ENCODE measurements at places on chromosomes 7 and 10. TPM values are rescaled to one million over a fixed set of nuclear protein-coding genes. Genes with fewer than 3 reads are reported as not detected.

WNT16 gene
- not detected for total RNA-seq

SDK1 gene
- total RNA-seq = 225 TPM

ADARB2 gene
- 20.6 TPM for total RNA-seq

ARHGEF35 gene
- 0.69 TPM for total RNA-seq

- H3K36me3 ChIP-seq = no peaks in the 10 kb centered on the region
- no peak overlapping the region for H3K27ac ChIP-seq
- peaks cover 7% of the 10 kb centered on the region for H3K4me1 ChIP-seq
Observed at GRCh38 chr7:136074843-136075242, 97.7 kb upstream of the MTPN start.

DNA sequence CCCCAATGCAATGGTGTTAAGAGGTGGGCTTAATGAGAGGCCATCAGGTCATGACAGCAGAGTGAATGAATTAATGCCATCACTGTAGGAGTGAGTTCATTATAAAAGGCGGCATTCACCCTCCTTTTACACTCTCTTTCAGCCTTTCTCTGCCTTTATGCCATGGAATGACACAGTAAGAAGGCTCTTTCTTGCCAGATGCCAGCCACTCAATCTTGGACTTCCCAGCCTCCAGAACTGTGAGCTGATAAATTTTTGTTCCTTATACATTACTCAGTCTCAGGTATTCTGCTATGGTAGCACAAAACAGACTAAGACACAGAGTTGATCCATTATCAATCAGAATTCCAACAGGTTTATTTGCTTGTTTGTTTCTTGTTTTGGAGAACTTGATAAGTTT, 3.2 kb downstream of the TCAF1 start:
- H3K27me3 ChIP-seq = no peaks in the 10 kb centered on the region
- no peak overlapping the region for H3K27ac ChIP-seq

DNA sequence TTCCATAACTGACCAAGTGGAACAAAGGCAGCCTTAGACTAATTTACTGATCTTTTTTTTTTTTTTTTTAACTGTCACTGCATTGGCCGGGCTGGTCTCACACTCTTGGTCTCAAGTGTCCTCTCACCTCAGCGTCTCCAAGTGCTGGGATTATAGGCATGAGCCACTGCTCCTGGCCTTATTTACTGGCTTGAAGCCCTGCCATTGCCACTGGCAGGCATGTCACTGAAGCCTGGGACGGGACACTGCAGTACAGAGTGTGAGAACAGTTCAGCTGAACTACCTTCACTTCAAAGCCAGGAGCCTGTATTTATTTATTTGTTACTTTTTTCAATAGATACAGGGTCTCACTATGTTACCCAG, 15.4 kb upstream of the ARHGAP12 start:
- DNase-seq = no peak
- H3K27ac ChIP-seq = no peak overlapping the region
- no peak overlapping the region for H3K4me3 ChIP-seq
- H3K4me1 ChIP-seq = peaks cover 20% of the 10 kb centered on the region
- H3K27me3 ChIP-seq = no peaks in the 10 kb centered on the region

DNA sequence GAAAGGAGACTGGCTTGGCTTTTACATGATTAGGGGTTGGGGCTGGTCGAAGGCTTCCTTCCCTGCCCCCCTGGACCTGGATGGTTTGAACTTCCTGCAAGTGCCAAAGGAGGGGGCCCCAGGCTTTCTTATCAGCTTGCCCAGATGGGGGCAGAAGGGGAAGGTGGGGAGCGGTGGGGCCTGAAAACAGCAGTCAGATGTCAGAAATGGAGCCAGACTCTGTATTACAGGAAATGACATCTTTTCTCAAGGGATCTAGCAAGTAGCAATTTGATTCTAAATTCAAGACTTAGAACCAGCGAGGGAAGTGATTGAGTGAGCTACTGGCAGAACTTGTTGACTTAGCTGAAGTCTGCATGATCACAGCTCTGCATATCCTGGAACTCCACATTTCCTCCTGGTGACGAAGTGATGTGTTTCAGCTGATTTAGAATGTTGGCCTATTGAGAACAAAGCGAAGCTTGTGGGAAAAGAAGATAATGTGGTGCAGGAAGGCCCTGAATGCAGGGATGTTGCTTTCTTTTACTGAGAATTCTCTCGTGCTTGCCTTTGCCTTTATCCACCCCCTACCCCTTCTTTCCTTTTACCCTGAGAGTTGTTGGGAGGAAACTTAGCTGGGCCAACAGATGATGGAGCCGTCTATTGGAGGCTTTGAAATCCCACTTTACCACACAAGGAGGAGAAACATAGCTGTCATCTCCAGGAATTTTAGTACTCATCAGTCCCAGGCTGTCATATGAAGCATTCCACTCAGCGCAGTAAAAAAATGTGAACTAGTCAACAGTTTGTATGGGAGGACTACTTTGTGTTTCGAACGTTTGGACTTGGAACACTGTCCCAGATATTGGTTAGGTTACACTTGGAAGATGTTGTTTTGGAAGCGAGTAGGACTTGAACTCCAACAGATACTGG, 43.2 kb downstream of the CCNY start:
- no peak for DNase-seq
- H3K4me1 ChIP-seq = peaks cover 60% of the 10 kb centered on the region
- H3K27me3 ChIP-seq = peaks cover 8% of the 10 kb centered on the region
- peak overlapping the region; percentile 28 for H3K4me3 ChIP-seq
- peak overlapping the region; percentile 3 for H3K27ac ChIP-seq

DNA sequence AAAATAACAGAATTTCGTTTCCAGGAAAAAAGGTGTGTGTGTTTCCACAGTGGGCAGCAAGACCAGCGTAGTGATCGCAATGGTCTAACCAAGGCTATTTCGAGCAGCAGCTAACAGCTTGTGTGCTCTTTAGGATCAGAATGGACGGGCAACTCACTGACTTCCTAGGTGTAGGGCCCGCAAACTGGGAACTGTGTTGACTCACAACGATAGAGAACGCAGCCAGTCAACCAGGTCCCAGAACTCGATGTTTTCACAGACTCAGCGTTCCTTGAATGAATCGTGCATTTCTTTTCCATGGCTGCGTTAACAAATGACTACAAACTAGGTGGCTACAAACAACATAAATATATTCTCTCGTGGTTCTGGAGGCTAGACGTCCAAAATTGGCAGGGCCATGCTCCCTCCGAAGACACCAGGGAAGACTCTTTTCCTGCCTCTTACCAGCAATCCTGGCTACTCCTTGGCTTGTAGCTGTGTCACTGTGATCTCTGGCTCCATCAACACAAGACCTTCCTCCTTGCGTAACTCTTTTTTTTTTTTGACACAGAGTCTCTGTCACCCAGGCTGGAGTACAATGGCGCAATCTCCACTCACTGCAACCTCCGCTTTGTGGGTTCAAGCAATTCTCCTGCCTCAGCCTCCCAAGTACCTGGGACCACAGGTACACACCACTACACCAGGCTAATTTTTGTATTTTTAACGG, 39.1 kb downstream of the PODXL start:
- no peak overlapping the region for H3K27ac ChIP-seq
- peaks cover 6% of the 10 kb centered on the region for H3K27me3 ChIP-seq
- H3K36me3 ChIP-seq = no peaks in the 10 kb centered on the region
- peaks cover 13% of the 10 kb centered on the region for H3K4me1 ChIP-seq
